NCI-H1417 treated with DMSO at 0.1 percent for 48 hours (cell line): ENCODE measurements at places on chromosomes 7 and 10.

DNA sequence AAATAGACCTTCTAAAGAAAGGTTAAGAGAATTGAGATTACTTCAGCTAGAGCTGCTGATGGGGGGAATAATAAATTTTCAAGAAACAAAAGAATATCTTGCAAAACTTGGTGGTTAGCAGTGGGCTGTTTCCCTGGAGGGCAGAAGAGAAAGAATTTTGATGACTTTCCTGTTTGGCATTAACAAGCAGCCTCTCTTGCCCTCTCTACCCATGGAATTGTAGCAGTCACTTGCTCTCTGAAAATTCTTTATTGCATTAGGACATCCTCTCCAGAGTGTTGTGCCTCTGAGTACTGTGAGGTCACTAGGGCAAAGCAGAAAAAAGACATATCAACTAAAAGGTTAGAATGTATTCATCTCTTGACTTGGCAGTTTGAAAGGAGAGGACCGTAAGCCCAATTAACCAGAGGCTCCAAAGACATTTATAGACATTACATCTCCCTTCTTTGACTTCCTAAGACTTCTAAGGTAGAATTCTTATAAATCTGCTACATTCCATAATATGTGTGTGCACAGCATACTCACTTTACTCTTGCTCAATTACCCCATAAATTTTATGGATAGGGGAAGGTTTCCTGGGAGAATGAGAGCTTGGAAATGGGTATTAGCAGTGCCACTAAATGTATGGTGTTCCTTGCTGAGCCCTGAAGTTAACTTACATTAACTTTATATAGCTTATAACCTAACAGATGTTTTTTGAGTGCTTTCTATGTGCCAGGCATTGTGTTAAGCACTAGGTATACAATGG lies 215.3 kb downstream of the KIF20B start:
- DNase-seq = no peak

- DNase-seq = no peak
These were observed 12.1 kb upstream of the PPIA start for GRCh38 chr7:44784364-44784763.

GRCh38 chr7:139561-140243 lies 52.7 kb upstream of the FAM20C start:
- DNase-seq = no peak

- DNase-seq = no peak
These were observed 494 bp downstream of the VSIR start for GRCh38 chr10:71772832-71773220.
